ENCODE measurements at places on chromosomes 4 and X. TPM values are rescaled to one million over a fixed set of nuclear protein-coding genes. Genes with fewer than 3 reads are reported as not detected.

Gene EIF1AX
- 72.8 TPM for total RNA-seq

Gene RPS6KA6
- 5.8 TPM for total RNA-seq

Gene F8A3
- total RNA-seq, result not detected

Gene MAGEA12
- total RNA-seq, result not detected

Gene NPY2R
- total RNA-seq, result not detected

Gene ZNF595
- 16.4 TPM for total RNA-seq

Gene SPIN2A
- 5.8 TPM for total RNA-seq

Gene PLXNB3
- 0.62 TPM for total RNA-seq

Gene POLN
- 5.3 TPM for total RNA-seq

Gene RAI2
- total RNA-seq, result 3.6 TPM

Data from motor neuron (in vitro differentiated cells).